Kidney (tissue), 22 donors: ENCODE measurements at places on chromosomes 7 and 10. TPM values are rescaled to one million over a fixed set of nuclear protein-coding genes. Genes with fewer than 3 reads are reported as not detected.
A peak's percentile ranks its signal among the peaks of the same experiment; 100 is the strongest.

DNA sequence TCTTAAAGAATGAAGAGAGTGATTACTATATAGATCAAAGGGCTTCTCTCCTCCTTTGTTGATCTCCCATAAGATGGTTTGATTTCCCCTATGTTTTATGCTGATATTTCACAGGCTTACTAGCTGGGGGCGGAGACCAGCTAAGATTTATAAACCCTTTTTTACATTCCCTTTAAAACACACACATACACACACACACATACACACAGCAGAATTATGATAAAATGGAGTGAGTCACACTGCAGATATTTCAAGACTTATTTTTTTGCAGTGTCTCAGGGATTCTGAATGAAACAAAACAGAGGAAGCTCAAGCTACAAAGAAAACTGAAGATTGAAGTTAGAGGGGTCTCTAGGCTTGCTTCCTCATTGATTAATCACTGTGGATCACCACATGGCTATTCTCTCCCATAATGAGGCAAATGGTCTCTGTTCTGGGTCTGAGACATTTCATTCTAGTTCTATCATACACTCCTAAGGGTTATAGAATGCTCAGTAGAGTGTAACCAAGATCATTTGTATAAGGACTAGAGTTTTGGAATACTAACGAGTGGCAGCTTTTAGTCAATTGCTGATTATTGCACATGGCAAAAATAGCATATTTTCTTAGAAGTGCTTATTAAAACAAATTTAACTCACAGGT is 18.6 kb downstream of the INA start:
- no peak for DNase-seq

GRCh38 chr10:117312430-117312829 is 62.8 kb downstream of the PDZD8 start:
- DNase-seq: no peak

DNA sequence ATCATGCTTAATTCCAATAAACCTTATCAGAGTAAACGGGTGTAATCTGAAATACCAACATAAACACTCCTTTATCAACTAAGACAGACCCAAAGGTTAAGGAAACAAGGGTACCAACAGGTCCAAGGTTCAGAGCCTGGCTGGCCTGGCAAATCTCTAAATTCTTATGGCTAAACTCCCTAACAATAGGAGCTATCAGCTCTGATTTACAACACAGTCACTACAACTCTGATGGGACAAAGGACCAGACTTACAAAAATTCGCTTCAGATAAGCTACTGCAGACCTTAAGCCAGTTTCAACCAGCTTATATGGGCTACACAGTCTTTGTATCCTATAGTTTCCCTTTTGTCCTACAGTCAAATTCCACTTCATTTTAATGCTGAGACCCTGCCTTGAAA is 381.9 kb downstream of the ZWINT start:
- DNase-seq: no peak

GRCh38 chr7:138979226-138979979 is 1.8 kb downstream of the KIAA1549 start:
- DNase-seq: no peak

DNA sequence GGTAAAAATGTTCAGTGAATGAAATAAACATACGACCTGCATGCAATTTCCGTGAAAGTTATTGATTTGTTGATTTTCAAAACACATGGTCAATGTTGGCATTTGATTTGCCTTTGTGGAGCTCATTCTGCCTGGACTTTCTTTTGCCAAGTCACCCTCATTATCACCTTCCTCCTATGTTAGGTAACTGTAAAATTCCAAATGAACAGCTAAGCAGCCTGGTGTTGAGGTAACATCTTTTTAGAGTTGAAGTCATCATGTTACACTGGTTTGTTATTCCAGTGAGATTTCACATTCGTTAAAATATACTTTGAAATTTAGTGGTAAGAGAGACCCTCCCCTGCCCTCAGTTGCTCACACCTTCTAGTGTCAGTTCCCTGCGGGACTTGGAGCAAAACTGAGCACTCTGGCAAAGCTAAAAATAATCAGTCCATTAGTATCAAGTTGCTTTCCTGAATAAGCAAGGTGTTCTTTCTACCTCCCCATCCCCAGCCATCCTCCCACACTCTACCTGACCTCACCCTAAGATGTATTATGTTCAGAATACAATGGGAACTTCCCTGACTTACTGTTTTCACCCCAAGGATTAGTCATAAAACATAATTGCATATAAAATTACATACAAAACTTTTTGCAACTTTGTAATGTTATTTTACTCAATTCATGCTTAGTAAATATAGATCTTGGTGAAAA is 283.3 kb upstream of the SEMA3A start:
- peak; percentile 15 for DNase-seq

GRCh38 chr10:9508606-9509005 is 1454.1 kb downstream of the GATA3 start:
- DNase-seq: no peak

- DNase-seq: no peak
Observed at GRCh38 chr7:141550386-141551093, 670 bp upstream of the AGK start.

DNA sequence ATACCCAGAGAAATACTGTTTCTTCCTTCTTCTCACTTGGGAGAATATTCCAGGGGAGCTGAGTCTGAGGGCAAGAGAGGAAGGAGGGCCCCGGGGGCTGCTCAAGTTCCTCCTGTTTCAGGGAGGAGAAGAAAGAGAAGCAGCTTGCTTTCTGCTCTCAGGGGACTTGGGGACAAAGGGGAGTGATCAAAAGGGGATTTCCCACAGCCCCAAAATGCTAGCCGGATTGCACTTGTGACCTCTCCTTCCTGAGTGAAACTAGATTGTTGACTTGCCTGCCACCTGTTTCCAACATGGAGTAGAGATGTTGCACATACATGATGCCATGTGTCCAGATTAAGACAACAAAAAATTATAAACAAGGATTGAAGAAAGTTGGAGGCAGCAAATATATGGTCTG is 28.7 kb upstream of the PDCD4 start:
- no peak for DNase-seq

DNA sequence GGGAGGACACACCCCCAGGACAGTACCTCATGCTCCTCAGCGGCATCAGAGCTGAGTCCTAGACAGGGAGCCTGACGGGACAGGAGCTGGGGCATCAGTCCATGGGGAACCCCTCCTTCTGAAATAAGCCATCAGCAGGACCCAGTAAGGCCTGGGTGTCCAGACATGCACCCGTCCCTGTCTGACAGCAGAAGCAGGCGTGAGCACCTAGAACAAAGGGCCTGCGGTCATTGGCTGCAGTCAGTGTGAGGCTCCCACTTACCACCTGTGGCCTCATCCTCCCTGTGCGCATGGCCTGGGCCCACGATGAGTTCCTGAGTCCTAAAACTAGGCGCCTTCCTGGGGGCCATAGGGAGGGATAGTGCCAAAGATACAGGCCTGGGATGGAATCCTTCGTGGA is 484.7 kb downstream of the PTPRN2 start:
- no peak for DNase-seq

GRCh38 chr7:157597562-157597961 is 260.8 kb downstream of the DNAJB6 start:
- DNase-seq: no peak

The MRLN gene
- 24.3 TPM for polyA plus RNA-seq

The IGFBP1 gene
- 0.65 TPM for polyA plus RNA-seq

The GRK5 gene
- 7.3 TPM for polyA plus RNA-seq

The VPS41 gene
- 21.8 TPM for polyA plus RNA-seq

The MSMB gene
- not detected for polyA plus RNA-seq
